ENCODE measurements at places on chromosomes 7 and 10.

- DNase-seq, result no peak
Measured at GRCh38 chr10:28200775-28201174, 102.1 kb downstream of the MPP7 start.

GRCh38 chr7:23230641-23231101 lies 15.9 kb upstream of the GPNMB start:
- DNase-seq, result no peak

DNA sequence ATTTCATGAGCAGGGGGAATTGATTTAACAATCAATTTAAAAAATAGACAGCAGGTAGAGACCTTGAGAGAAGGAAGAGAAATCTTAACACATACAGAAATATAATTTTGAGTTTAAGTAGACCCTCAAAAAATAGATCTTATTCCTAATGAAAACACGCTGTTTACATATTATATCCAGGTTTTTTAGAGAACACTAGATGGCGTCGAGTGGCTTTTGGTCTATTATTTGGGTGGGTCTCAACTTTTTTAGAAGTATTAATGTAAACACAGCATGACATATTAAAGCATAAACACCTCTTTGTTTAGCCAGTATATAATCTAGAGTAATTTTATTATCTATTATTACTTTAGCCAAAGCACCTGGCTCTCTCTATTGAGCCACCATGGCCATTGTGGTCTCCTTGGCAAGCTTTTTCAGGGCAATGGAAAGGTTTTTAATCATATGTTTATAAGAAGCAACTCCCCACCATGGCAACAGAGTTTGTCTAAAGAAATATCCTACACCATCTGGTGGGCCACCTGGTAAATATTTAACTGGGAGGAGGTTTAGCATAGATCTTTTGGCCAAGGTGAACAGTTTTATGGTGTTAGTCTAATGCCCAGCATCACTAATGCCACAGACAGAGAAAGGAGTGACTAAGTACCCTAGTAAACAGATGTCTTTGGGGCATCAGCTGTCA lies 59.7 kb upstream of the PRSS1 start:
- no peak for DNase-seq

DNA sequence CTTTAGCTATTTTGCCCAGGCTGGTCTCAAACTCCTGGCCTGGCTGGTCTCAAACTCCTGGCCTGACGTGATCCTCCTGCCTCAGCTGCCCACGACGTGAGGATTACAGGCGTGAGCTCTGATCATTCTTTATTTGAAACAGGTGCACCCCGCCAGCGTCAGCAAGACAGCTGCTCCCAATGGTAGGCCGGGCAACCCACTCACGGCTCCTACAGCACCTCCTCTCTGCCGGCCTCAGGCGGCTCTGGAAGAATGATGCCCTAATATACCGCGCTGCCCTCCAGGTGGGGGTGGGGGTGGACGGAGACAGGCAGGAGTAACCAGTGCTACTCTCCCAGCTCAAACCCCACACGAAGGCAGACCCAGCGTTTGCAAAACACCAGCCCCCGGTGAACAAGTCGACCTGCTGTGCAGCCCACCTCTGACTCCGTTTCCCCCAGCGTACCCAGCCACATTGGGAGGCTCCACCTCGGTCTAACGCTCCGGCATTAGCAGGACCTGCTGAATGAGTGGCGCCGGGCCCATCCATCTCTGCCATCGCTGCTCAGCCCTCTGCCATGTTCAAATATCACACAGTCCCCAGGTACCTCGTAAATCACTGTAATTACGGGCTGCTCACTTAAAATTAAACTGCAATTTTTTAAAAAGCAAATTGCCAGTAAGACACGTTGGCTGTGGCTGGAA lies 148.6 kb downstream of the ELFN1 start:
- no peak for DNase-seq

DNA sequence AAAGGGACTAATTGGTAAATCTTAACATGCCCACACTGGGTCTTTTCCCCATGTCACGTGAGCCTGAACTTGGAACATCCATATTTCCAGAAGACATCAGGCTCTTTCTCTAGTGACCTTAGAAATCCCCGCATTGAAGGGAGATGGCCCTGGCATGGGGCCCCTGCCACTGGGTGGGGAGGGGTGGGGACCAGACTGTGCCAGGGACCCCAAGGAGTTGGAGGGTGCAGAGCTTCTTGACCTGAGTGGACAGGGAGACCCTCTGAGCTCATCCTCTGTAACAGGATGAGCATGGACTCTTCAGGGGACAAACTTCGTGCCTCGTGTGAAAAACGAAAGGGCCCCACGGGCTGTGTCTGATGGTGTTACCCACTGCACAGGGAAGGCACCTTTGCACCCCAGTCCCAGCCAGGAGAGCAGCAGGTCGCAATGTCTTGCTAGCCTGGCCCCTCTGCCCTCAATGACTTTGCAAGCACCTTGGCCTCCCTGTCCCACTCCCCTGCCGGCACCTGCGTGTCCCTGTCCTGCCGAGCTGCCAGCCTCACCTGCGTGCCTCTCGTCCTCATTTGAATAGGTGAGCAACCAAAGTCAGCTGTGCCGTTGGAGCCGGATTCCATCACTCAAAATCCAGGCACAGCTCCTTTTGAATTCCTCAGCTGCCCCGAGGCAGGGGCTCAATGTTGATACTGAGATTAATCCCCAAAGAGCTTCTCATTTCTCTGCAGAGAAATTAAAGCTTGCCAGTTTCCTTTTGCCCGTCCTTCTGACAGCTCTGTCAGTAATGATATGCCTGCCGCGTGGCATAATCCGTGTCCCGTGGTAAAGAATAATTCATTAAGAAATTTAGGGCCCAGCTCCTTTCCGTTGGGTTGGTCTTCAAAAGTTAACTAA lies 234.9 kb downstream of the EBF3 start:
- DNase-seq, result no peak

GRCh38 chr7:87474533-87475358 lies 734 bp downstream of the ABCB4 start:
- peak; percentile 14 for DNase-seq

- DNase-seq, result no peak
Measured at GRCh38 chr7:92485267-92485892, 7.6 kb upstream of the ERVW-1 start.

DNA sequence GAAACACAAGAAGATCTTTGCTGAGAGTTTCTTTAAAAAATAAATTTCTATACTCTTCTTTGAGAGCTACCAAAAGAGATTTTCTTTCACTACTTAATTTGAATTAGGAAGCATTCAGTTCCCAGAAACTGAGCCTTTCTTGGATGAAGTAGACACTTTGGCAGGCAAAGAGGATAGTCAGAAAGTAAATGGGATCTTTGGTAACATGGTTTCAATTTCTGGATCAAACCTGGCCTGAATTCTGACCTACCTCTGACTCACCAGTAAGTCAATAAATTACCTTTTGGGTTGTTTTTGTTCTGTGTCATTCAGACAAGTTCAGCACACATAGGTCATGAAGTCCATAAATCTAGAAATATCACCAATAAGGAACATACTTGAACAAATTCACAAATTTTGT lies 26.8 kb upstream of the CABCOCO1 start:
- no peak for DNase-seq

DNA sequence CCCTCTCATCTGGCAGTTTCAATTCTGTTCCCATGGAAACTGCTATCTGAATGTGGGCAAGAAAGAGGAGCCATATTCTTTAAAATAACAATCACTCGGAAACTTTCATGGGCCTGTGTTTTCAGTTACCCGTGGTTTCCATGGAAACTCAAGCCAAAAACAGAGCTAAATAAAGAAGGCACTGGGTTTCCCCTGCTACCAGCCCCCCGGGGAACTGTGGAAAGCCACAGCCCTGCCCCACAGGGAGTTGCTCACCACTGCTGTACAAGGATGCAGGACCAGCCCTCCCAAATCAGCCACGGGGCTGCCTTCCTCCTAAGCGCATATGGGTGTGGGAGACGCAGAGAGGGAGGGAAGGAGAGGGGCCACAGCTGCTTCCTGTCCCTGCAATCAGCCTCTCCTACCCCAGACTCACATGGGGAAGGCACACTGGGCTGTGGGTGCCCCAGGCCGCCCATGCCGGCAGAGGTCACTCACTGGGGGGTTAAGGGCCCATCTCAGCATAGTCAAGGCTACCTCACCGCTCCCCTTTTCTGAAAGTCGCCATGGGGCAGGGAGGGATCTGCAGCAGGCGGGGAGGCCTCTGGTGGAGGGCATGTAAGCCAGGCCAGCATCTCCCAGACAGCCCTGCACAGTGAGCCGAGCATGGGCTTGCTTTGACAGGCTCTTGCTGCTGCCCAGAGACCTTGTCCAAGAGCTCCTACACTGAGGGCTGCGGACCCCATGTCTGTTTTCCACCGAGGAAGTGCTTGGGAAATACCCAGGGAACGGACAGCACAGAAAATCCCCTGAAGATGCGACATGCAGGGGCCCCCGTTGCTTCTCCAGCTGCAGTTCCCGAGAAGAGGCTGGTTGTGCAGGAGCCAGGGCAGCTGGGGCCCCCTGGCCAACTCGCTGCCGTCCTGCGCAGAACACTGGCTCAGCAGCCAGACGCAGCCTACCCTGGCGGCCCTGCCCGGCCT lies 157.3 kb upstream of the PPP2R2D start:
- DNase-seq, result peak; percentile 44

GRCh38 chr7:130365088-130365487 lies 15.2 kb upstream of the CPA1 start:
- no peak for DNase-seq

GRCh38 chr10:77177589-77177988 lies 460.0 kb downstream of the KCNMA1 start:
- no peak for DNase-seq

Data from stimulated activated naive CD8-positive, alpha-beta T cell treated with anti-CD3 and anti-CD28 coated beads, Interleukin-15, Interleukin-2, amounts not matched to agents 100 U/mL and 50 U/mL, for 24 hours (primary cell).